ENCODE measurements at places on chromosomes 6 and 20. TPM values are rescaled to one million over a fixed set of nuclear protein-coding genes. Genes with fewer than 3 reads are reported as not detected.

The SLC22A3 gene
- total RNA-seq: not detected

The FRK gene
- total RNA-seq: 0.22 TPM

The ZNF343 gene
- 6.3 TPM for total RNA-seq

The MDFI gene
- not detected for total RNA-seq

DNA sequence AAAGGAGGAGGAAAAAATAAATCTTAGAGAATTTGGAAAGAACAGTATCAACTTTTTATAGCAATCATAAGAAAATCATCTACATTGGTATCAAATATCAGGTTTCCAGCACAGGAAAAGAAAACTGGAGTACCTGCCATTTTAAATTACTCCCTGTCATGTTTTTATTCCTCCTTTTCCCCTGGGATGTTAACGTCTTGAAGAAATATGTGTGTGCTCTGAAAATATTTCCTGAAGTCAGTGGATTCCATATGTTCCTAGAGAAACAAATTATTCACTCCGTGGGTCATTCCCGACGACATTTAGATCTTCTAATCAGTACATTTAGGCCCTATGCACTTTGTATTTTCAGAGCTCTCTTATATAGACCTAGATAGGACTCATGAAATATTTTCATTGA is 42.0 kb upstream of the RSPO3 start:
- DNase-seq: no peak

- no peak for DNase-seq
Measured at GRCh38 chr6:76834399-76834798, 628.9 kb downstream of the HTR1B start.

DNA sequence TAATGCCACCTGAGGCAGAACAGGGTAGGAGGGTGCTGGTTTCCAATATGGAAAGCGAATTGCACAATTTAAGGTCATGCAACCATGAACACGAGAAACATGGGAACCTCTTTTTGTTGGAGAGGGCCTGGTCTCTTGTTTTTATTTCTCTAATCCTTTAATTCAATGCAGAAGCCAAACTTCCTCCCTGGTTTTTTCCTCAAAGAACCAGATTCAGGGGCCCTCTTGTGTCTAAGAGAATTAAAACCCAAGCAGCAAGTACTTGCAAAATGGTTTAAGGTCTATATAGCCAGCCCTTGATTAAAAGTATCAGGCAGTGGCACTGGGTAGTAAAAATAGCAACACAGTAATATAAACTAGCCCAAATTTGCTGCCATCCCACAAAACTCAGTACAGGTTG is 19.5 kb downstream of the GSTA4 start:
- no peak for DNase-seq

DNA sequence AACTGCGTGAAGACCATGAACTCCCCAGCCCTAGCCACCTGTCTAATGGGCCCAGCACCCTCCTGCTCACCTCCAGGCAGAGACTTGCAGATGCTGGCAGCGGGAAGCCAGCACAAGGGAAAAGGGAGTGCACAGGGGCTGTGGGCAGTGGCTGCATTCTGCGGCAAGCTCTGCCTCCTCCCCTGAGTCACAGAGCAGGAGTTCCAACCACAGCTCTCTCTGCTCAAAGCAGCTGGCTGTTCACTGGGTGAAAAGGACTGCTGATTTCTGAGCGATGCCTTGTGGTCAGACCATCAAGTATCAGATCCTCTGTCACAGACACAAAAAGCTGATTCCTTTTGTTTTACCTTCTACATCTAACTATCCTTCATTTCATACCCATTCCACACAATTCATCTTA is 10.5 kb downstream of the NKX2-2 start:
- DNase-seq: no peak

DNA sequence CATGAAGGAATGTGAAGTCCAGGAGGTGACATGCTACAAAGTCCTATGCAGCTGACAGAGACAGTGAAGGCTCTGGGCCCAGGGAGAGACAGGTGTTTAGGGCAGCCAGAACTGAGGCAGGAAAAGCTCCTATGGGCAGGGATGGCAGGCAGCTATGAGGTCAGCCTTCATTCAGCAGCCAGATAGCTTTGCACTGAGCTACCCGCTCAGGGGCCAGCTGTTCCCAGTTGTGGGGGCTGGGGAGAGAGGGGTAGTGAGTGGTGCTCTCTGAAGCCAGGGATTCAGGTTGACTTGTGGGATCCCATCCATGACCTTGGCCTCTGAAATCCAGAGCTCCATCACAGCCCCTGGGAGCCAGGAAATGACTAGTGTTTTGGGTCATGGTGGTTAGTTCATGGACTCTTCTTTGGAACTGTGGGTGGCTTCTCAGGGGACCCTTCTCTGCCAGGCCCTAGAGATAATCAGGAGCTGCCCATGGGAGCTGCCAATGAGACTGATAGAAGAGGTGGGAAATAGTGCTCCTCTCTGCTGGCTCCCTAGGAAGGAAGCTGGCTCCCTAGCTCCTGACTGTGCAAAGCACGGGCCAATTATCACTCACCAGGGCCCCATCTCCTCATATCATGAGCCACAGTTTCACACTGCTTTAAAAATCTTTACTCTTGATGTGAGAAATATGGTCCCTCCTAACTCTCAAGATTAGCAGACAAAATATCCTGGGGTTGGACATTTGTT is 127.7 kb downstream of the VEGFA start:
- no peak for DNase-seq

DNA sequence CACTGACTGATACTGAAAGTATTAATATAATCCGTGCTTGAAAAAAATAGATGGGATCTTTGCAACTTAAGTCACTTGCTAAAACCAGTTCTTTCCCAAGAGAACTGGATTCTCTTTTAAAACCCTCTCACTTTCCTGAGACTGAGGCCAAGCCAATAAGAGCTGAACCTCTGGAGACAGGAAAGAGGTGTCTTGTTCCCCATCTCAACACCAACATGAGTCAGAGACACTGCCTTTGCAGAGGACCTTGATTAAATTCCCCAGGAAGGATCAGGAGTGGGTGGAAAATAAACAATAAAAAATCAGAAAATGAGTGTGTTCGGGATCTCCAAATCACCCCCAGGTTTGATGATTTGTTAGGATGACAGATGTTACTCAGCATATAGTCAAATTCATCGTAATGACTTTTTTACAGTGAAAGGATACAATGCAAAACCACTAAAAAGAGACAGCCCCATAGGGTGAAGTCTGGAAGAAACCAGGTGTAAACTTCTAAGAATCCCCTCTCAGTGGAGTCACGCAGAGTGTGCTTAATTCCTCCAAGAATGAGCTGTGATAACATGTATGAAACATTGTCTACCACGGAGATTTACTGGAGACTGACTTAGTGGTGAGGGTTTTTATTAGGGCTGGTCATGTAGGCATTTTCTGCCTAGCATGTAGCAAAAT is 122.8 kb upstream of the BEND3 start:
- no peak for DNase-seq

All from K562 (cell line).